ENCODE measurements at places on chromosomes 2 and 18. TPM values are rescaled to one million over a fixed set of nuclear protein-coding genes. Genes with fewer than 3 reads are reported as not detected.

The VWA3B gene
- not detected for total RNA-seq

The SLC9A4 gene
- not detected for total RNA-seq

The FLACC1 gene
- 1.1 TPM for total RNA-seq

The COA5 gene
- 21.2 TPM for total RNA-seq

The LOXHD1 gene
- not detected for total RNA-seq

The PRKAG3 gene
- total RNA-seq, result not detected

The GPAT2 gene
- total RNA-seq, result 18.4 TPM

The MOGAT1 gene
- not detected for total RNA-seq

GRCh38 chr18:73613706-73614340 is 533.8 kb downstream of the FBXO15 start:
- no peak for DNase-seq

- peak; percentile 44 for DNase-seq
Observed at GRCh38 chr2:110853516-110853915, 121.1 kb downstream of the ACOXL start.

DNA sequence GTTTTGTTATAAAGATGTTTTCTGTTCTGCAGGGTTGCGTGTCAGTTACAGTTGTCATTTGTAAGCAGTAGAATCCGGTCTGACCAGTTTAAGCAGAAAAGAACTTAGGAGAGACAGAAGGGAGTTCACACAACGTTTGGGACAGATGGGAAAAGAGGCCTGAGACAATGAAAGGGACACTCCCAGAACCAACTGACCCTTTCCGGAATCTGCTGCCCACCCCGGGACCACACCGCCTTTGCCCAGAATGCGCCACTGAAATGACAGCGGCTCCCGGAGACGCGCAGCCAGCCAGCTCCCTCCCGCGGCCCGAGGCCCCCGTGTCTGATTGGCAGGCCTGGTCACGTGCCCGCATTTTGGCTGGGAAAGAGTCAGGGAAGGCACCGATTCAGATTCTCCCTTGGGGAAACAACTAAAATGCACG is 244.6 kb downstream of the BCL2 start:
- DNase-seq, result peak; percentile 38

- no peak for DNase-seq
Observed at GRCh38 chr18:67041334-67041733, 437.4 kb upstream of the CDH19 start.

GRCh38 chr2:44943693-44944101 is 2.2 kb downstream of the SIX3 start:
- DNase-seq, result no peak

- DNase-seq, result peak; percentile 31
Observed at GRCh38 chr2:191691016-191691735, 13.2 kb downstream of the NABP1 start.

DNA sequence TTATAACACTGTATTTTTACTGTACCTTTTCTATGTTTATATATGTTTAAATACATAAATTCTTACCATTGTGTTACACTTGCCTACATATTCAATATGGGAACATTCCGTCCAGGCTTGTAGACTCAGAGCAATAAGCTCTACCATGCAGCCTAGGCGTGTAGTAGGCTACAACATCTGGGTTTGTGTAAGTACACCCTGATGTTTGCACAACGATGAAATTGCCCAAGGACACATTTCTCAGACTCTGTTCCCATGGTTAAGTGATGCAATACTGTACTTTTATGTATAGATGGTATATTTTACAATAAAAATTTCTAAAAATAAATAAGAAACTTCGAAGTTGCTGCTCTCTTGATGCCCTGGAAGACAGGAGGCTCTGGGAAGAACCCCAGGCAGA is 38.4 kb downstream of the YPEL5 start:
- no peak for DNase-seq

DNA sequence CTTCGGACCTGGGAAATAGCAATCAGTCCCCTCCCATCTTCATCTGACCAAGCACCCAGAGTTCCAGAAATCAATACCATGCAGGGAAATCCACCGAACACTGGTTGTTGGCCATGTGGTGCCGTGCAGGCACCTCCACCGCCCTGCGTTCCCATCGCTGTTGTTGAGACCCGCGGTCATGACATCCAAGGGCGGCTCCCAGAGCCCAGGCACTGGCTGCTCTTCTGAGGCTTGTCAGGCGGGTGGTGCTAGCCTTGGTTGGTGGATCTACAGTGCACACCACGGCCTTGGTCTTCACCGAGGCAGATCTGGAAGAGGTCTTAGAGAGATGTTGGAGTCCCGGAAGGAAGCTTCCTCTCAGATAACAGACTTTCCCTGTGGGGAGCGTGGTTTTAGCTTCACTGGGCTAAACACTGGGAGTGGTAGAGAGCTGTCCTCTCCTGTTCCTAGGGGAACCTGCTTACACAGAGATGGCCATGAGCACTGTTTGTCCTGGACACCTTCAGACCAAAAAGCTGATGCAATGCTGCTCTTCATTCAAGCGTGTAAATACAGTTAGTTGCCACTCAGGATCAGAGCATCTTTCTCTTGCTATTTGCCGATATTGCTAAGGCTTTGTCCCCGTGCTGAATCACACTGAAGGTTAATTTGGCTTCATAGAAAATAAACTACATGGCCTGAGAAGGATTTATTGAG is 58.3 kb downstream of the SMIM21 start:
- no peak for DNase-seq

DNA sequence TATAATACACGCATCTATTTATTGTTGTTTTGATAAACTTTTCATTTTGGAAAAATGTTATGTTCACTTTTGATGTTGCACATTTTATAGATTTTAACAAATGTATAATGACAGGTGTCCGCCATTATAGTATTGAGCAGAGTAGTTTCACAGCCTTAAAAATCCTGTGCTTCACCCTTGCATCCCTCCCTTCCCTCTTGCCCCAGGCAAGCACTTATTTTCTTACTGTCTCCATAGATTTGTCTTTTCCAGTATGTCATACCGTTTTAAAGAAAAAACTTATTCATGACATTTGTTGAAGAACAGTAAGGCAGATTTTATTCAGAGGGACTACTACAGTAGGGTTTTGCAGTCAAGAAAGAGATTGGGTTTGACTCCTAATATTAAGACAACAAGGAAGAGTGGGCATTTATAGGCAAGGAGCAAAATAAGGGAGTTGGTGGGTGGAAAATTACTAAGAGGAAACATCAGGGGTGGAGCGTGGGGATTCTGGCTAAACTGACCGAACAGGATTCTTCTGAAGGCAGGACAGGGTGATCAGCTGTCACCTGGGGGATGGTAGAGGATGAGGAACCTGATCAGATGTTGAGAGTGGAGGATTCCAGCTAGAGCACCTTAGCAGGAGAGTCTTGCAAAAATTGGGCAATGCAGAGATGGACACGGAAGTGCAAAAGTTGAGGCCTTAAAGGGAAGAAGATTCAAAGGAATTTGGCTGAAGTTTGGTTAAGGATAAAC is 108.8 kb downstream of the NCK2 start:
- no peak for DNase-seq

DNA sequence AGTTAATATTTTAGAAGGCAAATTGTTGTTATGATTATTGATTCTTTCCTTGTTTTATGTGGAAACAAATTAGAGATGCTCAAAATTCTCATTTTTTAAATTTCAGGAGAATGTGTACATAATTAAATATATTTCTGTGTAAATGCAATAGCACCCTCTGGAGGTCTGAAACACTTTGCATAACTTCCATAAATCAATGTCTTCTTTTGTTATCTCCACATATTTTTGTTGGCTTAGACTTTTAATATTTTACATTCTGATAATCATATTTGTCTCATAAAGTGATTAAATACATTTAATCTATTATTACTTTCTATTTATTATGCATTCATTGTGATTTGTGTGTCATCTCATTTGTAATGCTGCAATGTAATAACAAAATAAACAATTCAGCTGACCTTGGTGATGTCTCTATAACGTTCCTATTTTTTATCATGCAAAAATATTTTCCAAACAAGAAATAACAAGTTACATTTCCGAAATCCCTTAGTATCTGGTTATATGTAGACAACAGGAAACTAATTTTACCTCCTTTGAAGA is 201.8 kb upstream of the GALNT5 start:
- DNase-seq, result no peak

DNA sequence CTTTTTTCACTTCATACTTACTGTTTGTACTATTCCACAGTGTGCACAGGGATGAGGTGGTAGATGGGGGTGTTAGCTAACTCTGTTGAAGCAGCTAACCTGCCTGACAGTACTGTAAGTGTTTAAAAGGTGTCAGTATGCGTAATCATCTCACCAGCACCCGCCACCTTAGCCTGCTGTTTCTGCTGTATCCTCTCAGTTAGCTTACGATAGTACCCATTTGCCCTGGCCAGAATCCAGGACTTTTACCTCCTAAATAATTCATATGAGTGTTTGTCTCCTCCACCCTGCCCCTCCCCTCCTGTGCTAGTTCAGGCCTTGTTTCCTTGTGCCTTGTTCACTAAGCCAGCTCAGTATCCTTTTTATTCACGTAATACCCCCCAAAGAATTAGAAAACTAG is 34.2 kb downstream of the TRAPPC12 start:
- DNase-seq, result no peak

GRCh38 chr18:79935499-79935898 is 16.0 kb downstream of the SLC66A2 start:
- DNase-seq, result no peak

DNA sequence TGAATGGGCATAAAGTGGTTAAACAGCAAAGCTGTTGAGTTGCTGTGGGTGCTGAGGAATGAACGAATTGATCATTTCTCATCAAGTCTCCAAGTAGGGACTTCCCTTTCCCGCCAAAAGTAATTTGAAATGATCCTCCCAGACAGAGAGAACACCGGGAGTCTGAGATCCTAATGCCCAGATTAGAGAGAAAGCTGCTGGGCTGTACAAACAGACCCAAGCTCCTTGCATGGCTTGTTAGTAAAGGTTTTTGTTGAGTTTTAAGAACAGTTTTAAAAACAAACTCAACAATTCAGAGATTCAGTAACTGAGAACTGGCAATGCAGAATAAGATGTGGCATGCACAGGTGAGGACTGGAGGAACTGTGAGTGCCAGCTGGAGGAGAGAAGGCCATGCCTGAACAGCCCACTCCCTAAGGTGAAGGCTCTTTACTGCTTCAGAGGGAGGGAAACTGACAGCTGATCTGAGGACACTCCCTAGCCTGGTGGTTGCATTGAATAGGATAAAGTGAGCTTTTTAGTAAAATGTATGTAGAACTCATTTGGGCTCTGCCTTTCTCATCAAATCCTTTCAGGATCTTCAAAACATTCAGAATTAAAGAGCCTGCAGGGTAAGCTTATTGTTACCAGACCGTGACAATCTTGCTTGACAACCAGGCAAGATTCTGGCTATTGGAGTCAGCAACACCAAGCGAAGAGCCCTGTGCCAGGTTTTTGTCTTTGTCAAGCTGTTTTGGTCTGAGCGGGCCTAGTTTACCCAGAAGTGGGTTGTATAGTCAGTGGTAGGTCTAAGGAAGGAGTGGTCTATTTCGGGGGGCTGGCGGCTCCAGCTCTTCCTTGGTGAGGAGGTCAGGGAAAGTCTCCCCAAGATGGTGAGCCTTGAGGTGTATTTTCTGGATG is 63.2 kb upstream of the IGFBP5 start:
- DNase-seq, result no peak

DNA sequence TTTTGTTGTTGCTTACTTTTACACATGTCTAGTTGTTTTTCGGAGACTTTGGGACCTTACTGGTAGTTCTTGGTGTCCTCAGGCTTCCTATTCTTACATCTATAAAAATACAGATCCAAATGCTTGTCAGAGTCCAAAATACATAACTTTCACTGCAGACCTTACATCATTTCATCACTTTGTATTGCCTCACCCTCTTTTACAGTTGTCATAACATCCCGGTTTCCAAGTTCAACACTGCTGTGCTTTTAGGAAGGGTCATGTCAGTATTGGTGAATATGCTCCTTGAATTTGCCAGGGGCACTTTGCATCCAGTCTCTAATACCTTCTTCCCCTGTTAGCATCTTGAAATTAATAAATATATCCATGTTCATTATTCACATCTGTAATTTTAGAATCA is 518.2 kb upstream of the RAB12 start:
- DNase-seq, result no peak

GRCh38 chr18:58661423-58661822 is 9.8 kb upstream of the MALT1 start:
- DNase-seq, result no peak

- DNase-seq, result no peak
Observed at GRCh38 chr2:135005753-135006152, 41.5 kb downstream of the MAP3K19 start.

DNA sequence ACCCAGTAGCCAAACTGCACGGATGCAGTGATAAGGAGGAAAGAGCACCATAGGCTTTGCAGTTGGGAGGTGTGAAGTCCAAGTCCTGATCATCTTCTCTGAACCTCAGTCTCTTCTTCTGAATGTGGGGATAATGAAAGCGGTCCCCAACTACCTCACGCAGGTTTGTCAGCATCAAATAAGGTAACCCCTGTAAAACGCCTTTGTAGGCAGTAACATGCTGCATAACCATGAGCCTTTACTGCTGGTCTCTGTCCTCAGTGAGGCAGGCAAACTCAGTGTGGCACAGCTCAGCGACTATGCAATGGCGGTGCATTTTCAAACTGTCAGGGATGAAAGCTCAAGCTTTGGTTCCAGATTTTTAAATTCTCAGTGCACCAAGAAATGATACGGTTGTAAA is 46.1 kb downstream of the DNMT3A start:
- no peak for DNase-seq

GRCh38 chr2:11406267-11406957 is 59.5 kb downstream of the E2F6 start:
- DNase-seq, result no peak

All from activated T-helper 1 cell treated with anti-CD3 and anti-CD28 coated beads, Interleukin-12 subunit alpha, Interleukin-12 subunit beta, Interleukin-2, Interleukin-4 antibody, amounts not matched to agents 30 ng/mL and 10 ng/mL and 1 ng/mL, durations not matched to agents 14 hours and 24 hours and 36 hours (primary cell).